ENCODE measurements at places on chromosomes 2 and 18.

GRCh38 chr2:238162846-238163441 lies 4.2 kb downstream of the ERFE start:
- DNase-seq: no peak

DNA sequence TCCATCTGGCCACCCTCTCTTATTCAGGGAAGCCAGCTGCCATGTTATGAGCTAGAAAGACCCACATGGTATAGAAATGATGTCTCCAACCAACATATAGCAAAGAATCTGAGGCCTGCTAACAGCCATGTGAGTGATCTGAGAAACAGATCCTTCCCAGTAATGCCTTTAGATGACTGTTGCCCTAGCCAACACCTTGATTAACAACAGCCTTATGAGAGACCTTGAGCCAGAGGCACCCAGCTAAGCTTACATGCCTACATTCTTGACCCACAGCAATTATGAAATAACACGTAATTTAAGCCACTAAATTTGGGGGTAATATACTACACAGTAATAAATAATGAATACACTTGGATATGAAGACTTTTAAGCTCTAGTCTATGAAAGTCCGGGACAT lies 13.0 kb downstream of the KANSL1L start:
- no peak for DNase-seq

DNA sequence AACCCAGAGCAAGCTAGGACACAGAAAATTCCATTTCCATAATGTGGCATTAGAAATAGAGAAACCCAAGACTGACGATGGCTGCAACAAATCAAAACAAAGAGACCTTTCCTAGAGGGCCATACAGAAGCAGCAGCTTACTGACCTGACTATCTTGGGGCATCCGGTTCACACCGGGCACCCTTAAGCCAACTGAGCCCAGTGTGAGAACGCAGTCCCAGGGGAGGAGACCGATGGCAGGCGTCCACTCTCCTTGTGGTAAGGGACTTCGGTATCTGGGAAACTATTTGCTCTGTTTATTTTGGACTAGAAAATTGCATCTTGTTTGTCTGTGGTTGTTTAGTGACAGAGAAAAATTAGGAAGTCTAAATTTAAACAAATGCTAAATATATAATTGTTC lies 244.8 kb upstream of the COPS8 start:
- no peak for DNase-seq

GRCh38 chr2:221612800-221613199 lies 40.7 kb upstream of the EPHA4 start:
- no peak for DNase-seq

- no peak for DNase-seq
Observed at GRCh38 chr2:241880311-241881073, 11.0 kb downstream of the RTP5 start.

DNA sequence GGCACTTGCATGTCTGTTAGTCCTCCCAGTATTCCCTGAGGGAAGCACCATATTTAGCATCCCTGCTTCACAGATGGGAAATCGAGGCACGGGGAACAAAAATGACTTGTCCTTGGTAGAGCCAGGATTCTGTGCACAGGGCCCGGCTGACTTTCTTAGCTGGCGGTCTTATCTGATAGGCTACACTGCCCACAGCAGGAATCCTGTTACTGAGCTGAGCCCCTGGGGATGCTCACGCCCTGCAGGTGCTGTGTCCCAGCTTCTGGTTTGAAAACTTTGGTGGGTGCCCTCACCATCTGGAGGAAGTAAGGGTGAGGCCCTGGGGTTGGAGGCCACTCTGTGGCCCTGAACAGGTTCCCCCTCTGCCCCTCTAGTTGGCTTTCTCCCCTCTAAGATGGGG lies 68.4 kb upstream of the MCFD2 start:
- no peak for DNase-seq

DNA sequence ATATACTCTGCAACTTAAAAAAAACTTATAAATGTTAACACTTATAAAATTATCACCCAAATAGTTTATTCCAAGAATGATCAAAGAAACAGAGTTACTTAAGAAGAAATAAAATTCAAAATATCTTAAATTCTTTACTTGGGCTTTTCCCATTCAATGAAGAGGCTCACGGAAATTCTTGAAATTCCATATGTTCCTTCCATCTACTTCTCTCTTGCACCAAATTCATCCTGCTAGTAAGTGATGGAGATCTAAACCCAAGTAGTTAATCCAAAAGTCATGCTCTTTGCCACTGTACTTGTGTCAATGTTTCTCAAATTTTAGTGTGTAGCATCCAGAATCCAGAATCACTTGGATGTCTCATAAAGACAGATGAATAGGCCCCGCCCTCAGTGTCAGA lies 465.9 kb downstream of the TXNL1 start:
- no peak for DNase-seq

- no peak for DNase-seq
Observed at GRCh38 chr18:48541026-48541746, 2.4 kb downstream of the CTIF start.

- no peak for DNase-seq
Observed at GRCh38 chr18:923144-923866, 18.6 kb downstream of the ADCYAP1 start.

DNA sequence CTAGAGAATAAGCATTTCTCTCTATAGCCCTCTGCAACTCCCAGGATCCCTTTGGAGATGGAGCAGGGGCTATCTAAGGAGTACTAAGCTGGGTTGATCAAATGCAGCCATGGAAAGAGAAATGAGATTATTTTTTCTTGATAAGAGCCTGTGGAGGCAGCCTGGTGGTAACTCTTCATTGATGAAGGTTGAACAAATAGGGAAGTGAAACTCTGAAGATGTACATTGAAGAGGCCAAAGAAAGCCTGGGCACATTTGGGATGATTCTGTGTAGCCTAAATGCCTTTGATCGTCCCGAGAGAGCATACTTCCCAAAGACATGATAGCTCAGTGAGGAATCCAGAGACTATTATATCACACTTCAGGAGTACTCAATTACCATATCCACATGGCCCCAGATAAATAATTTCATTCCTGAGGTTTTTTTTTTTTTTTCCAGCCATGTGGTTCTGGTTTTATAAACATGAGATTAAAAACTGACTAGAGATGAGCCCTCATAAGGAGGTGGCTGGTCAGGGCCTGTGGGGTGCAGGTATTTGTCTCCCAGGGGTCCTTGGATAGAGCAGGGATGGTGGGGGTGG lies 192.5 kb downstream of the TPGS2 start:
- no peak for DNase-seq

GRCh38 chr2:16729335-16729734 lies 63.7 kb upstream of the CYRIA start:
- no peak for DNase-seq

DNA sequence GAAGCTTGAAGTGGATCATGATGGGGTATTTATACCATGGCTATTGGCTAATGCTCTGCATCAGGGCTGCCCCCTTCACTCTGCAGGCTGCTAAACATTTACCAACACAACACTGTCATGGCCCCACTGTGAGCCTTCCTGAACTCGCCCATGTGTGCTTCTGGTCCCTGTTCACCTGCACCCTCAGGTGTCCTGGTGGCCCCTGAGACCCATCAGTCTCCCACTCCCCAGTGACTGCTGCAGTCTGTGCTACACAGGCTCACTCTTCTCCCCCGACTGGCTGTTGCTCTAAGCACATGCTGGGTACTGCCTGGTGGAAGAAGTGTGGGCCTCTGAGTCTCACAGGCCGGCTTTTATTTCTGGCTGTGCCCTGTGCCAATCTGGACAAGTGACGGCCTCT lies 183.0 kb upstream of the HS6ST1 start:
- no peak for DNase-seq

DNA sequence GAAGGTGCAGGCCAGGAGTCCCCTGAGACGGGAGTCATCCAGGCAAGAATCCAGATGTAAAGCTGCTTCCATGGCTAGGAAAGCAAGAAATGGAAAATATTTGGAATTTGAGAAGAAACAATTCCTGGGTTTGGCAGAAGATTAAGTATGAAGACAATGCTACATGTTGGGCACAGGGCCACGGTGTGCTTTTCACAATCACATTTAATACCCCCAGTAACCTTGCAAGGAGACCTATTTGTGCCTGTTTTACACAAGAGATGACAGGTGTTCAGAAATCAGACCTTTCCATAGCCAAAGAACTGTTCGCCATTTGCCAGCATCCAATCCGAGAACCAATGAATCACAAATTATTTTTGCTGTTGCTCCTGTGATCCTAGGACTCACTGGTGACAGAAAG lies 50.5 kb downstream of the KCTD1 start:
- DNase-seq: no peak

- no peak for DNase-seq
Observed at GRCh38 chr2:106944215-106944614, 58.2 kb upstream of the ST6GAL2 start.

DNA sequence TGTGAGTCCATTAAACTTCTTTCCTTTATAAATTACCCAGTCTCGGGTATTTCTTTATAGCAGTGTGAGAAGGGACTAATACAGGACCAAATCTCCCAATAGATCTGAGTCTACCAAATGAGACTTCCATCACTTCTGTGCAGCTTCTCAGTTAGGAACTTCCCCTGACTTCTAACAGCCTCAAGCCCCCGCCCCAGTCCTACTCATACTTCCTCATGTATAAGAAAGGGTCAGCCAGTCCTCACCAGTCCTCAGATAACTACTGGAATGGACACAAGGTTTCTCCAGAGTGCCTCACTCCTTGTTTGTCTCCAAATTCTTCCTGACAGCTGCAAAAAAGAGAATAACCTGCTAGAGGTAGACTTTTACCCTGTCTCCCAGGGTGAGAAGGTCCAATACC lies 19.5 kb downstream of the TTC32 start:
- DNase-seq: no peak

- no peak for DNase-seq
Observed at GRCh38 chr18:5451150-5451549, 92.6 kb downstream of the EPB41L3 start.

DNA sequence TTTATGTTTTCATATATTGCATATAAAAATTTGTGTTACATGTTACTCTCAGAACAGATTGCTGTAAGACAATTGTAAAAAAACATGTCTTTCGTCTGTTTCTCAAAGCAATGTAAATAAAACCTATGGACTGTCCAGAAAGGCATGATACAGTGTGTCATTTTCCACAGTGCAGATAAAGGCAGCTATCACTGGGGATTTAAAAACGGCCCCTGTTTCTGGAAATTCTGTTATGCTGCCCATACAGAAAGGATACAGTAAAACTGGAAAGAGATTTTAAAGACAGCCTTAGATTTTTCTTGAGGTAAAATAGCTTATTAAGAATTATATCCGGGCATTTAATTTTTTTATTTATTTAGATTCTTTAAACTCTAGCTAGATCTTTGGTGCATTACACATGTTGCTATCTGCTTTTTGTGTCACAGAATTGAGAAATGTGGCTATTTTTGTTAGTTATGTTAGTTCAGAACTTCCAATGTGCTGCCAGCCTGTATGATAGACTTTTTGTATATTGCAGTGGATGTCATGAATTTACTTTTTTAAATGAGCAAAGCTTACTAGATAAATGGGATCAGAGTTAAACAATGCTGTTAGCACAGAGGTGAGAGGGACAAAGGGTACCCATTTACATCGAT lies 859 bp upstream of the INO80D start:
- no peak for DNase-seq

DNA sequence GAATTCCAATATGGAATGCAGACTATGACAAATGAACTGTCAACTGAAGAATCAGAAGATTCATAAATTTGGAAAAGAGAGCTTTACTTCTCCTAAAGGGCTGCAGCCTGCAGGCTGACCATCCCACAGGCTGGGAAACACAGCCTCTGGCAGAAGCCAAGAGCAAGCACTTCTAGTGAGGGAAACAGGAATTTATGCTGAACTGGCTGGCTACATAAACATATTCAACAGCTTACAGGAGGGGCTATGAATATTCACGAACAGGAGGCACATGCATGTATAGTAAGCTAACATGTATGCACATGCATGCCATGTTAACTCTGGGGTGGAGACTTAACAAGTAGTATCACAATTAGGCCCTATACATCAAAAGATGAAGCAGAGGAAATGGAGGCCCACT lies 17.6 kb downstream of the HIBCH start:
- no peak for DNase-seq

- no peak for DNase-seq
Observed at GRCh38 chr2:18891600-18892345, 302.4 kb upstream of the NT5C1B start.

DNA sequence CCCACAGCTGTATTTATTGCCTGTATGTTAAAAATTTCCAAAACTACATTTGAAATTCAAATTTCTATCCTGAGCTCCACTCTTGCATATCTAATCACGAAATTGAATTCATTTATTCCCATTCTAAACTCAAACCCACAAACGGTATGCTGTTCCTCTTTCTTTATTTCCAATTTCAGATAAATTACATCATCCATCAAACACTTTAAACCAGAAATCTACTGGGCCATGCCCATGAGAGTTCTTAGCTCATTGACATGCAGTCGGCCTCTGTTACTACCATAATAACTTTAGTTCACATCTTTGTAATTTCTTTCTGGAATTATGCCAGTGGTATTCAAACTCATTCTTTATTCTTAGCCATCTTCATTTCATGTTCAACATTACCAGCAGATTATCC lies 100.3 kb downstream of the COL3A1 start:
- DNase-seq: no peak

GRCh38 chr2:191845876-191846514 lies 893 bp downstream of the CAVIN2 start:
- DNase-seq: no peak

DNA sequence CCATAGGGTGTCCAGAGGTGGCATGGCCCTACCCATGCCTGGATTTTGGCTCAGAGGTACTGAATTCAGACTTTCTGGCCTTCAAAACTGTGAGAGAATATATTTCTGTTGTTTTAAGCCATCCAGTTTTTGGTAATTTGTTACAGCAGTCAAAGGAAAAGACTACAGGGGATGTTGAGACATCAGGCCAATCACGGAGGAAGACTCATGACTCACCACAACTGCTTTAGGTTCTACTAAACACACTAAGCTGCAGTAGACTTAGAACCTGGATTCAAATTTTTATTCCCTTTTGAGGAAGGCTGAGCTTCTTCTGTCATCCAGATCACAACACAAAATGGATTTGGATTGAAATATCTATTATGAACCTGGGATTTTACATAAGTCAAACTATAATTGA lies 12.0 kb upstream of the C2orf66 start:
- DNase-seq: no peak

- DNase-seq: no peak
Observed at GRCh38 chr18:54210463-54210862, 14.0 kb downstream of the MBD2 start.

DNA sequence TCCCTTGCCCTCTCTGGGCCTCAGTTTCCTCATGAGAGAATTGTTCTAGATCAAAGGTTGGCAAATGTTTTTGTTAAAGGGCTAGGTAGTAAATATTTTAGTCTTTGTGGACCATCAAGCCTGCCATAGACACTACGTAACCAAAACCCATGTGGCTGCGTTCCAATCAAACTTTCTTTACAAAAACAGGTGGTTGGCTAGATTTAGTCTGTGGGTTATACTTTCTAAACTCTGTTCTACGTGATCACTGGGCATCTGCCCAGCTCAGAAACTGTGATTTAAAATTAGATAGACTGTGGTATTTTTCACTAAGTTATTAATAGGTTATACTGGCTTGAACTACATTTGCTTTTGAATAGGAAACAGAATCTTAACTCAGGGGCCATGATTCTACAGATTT lies 149.8 kb upstream of the DCC start:
- no peak for DNase-seq

- no peak for DNase-seq
Observed at GRCh38 chr18:47817795-47818077, 112.7 kb downstream of the SMAD2 start.

Data from stimulated activated CD4-positive, alpha-beta T cell treated with anti-CD3 and anti-CD28 coated beads, Interleukin-15, amount 100 ng/mL, for 1 hour (primary cell).